ENCODE measurements at places on chromosomes 16 and 17. TPM values are rescaled to one million over a fixed set of nuclear protein-coding genes. Genes with fewer than 3 reads are reported as not detected.
A peak's percentile ranks its signal among the peaks of the same experiment; 100 is the strongest.

GRCh38 chr16:54375071-54375470 lies 88.5 kb upstream of the IRX3 start:
- peaks cover 3% of the 10 kb centered on the region for H3K4me1 ChIP-seq
- H3K27me3 ChIP-seq = no peaks in the 10 kb centered on the region

The ASGR1 gene
- 1.1 TPM for total RNA-seq

The CCDC102A gene
- total RNA-seq = 18.6 TPM

The GFOD2 gene
- total RNA-seq = 21.0 TPM

- no peak for DNase-seq
- H3K27me3 ChIP-seq = no peaks in the 10 kb centered on the region
- peak overlapping the region; percentile 85 for H3K4me3 ChIP-seq
These were observed 770 bp downstream of the CCNF start for GRCh38 chr16:2429771-2430663.

Data from upper lobe of left lung (tissue), 6 donors.